ENCODE measurements at places on chromosomes 5 and 9.

DNA sequence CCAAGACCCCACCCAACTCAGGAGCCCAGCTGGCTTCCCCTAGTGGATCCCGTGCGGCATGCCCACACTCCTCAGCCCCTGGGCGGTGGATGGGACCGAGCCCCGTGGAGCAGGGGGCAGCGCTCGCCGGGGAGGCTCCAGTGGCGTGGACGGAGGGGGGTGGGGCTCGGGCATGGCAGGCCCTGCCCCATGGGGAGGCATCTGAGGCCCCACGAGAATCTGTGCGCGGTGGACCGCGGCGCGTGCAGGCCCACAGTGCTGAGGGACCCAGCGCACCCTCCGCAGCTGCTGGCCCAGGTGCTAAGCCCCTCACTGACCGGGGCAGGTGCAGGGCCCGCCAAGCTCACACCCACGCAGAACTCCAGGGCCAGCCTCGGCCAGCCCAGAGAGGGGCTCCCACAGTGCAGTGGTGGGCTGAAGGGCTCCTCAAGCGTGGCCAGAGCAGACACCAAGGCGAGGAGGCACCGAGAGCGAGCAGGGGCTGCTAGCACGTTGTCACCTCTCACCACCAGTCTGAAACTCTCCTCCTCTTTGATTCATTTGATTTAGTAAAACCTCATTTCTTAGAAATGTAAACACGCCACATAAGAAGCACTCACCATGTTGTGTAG lies 25.6 kb downstream of the RNF130 start:
- DNase-seq: no peak

GRCh38 chr5:61744690-61745619 lies 412.9 kb downstream of the ZSWIM6 start:
- DNase-seq: no peak

DNA sequence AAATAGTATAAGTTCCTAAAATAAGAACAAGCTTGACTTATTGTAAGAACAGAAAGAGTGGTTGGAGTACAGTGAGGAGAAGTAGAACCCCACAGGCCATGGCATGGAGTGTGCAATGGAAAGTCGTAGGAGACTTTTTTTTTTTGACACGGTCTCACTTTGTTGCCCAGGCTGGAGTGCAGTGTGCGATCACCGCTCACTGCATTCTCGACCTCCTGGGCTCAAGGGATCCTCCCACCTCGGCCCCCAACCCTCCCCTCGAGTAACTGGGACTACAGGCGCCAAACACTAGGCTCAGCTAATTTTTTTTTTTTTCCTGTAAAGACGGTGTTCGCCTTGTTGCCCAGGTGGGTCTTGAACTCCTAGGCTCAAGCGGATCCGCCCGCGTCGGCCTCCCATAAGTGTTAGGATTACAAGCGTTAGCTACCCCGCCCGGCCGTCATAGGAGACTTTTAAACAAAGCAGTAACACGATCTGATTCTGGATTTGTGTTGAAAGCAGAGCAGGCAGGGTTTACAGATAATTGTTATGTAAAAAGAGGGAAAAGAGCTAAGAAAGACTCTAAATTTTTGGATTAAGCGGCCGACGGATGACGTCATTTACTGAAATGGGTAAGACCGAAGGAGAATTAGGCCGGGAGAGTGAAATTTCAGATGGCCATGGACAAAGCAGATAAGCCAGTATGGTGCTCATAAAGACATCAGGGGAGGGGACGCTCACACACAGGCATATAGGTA lies 752 bp downstream of the TSTD2 start:
- peak; percentile 32 for DNase-seq

- no peak for DNase-seq
Measured at GRCh38 chr5:141783005-141783946, 94.9 kb downstream of the PCDH1 start.

DNA sequence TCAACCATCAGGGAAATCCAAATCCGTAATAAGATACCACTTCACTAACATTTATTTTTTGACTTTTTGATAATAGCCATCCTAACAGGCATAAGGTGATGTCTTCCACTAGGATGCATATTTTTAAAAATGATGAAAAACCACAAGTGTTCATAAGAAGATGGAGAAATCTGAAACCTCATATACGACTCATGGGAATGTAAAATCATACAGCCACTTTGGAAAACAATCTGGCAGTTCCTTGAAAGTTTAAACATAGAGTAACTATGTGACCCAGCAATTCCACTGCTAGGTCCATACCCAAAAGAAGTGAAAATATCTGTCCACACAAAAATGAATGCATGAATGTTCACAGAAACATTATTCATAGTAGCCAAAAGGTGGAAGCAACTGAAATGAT lies 431.0 kb downstream of the ENC1 start:
- no peak for DNase-seq

- DNase-seq: peak; percentile 63
Measured at GRCh38 chr5:142109331-142110045, 909 bp downstream of the NDFIP1 start.

DNA sequence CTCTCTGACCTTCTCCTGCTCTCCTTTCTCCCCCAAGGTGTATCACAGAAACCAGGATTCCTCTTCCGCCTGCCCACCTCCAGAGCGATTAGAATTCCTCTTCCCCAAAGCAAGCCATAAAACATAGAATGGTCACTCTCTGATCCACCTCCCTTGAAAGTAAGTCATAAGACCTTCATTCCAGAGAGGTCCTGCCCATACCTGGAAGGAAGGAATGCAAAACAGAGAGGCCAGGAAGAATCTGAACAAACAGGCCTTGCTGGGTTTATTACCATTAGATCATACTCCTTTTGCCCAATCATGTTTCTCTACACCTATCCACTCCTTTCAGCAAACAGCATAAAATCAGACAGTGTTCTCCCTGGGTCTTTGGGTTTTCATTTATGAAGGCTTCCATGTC lies 21.0 kb downstream of the CDKL3 start:
- DNase-seq: no peak
